Stimulated activated CD8-positive, alpha-beta memory T cell treated with anti-CD3 and anti-CD28 coated beads, Interleukin-15, amount 100 ng/mL, for 24 hours (primary cell): ENCODE measurements at places on chromosomes 5 and 9.

DNA sequence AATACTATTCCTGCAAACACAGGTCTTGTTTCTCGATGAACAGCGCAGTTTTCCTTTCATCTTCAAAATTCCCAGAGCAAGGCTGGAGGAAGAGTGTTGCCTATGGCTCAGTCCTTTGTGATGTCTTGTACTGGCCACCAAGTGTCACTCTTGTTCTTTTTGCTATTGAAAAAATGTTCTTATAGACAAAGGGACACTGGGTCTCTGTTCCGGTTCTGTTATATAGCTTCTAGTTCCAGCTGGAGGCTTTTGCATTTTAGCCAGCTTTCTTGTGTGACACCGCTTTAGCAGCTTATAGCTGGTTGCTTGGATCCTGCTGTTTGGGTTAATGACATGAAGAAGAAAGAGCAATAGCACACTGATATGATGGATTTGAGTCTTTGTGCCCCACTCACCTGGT is 343.7 kb upstream of the KCNN2 start:
- DNase-seq = no peak

DNA sequence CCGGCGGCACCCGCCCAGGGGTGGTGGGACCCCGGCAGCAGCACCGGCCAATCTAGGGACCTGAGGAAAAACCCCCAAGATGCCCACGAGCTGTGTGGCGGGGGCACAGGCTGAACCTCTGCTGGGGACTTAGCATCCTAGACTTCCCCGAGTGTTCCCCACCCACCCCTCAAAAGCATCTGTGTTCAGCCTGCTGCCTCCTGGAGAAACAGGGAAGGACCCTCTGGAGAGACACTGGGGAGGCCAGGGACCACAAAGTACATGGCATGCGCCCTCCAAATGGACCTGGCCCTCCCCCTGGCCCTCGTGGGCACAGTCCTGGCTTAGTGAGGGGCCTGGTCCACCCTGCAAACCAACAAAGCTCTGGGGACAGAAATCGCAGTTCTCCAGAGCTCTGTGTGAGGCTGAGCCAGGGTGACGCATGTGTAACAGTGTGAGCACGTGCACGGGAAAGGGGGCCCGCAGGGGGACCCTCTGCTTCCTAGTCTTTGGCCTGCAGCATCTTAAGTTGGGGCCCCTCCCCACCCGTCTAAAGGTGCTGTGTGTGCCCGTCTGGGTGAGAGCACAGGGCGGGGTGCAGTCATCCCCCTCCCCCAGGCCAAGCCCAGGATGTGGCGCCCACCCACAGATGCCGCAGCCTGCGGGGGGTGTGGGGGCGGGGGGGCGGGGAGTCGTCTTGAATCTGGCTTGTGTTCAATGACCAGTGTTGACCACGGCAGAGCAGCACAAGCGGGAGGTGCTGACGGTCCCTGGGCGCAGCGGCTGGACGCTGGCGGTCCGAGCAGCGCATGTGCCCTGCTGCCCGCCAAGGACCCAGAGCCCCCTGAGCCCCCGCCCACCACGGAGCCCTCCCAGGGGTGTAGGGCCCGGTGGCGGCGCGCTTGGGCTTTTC is 672 bp upstream of the KCNT1 start:
- DNase-seq = no peak

DNA sequence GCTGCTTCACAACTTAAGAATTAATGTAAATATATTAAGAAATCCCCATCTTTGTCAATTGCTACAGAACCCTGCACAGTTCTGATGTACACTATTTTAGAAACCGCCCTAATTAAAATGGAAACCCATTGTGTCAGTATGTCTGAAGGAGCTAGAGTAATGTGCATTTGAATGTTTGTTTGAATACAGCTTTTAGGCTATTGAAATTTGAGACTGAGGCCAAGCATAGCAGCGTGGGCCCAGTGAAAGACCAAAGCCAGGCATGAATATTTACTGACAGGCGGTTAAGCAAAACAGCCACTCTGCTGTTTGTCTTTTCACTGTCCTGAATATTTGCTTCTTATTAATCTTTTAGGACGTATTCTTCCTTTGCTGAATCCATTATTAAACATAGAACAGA is 252.3 kb downstream of the IZUMO3 start:
- DNase-seq = no peak

DNA sequence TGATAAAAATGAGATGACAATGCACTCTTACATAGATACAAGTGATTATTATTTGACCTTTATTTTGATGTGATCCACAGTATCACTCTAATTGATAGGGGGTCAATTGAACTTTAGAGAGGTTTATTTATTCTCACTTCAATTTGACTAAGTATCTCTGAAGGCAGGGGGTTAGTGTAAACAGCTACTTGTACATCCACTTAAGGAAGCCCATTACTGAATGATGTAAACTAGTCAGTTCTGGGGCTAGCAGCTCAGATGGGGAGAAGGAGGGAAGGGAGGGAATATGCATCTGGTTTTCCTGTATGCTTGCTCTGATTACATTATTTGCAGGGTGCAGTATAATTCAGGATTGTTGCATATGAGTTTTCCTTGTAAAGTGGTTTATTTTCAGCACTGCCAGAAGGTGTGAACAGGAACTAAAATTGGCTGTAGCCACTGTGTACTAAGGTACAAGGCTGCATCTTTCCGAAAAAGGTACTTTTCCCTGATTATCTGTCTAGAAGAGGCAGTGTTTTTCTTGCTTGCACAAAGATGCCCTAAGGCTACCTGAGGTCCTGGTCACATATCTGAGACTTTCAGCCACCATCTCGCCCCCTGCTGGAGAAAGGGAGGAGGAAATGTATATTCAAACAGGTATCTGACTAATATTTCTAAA is 51.2 kb downstream of the MRPS27 start:
- peak; percentile 1 for DNase-seq

DNA sequence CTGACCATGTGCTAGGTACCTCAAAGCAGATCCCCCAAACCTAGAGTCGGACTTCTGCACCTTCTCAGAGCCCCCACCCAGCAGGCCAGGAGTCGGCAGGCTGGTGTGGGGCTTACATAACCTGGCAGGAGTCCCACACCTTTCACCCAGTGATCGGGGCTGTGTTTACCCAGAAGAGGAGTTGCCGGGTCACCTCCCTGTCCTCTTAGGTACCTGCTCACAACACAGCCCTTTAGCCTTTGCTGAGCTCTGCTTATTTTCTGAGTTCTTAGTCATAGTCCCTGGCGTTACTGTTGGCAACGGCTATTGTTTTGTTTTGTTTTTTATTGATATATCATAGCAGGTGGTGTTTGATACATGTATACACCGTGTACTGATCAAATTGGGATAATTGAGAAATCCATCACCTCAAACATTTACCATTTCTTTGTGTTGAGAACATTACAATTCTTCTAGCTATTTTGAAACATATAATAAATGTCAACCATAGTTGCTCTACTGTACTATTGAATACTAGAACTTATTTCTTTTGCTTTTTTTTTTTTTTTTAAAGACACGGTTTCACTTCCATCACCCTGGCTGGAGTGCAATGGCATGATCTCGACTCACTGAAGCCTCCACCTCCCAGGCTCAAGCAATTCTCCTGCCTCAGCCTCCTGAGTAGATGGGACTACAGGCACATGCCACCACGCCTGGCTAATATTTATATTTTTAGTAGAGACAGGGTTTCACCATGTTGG is 10.4 kb upstream of the EEIG1 start:
- no peak for DNase-seq

DNA sequence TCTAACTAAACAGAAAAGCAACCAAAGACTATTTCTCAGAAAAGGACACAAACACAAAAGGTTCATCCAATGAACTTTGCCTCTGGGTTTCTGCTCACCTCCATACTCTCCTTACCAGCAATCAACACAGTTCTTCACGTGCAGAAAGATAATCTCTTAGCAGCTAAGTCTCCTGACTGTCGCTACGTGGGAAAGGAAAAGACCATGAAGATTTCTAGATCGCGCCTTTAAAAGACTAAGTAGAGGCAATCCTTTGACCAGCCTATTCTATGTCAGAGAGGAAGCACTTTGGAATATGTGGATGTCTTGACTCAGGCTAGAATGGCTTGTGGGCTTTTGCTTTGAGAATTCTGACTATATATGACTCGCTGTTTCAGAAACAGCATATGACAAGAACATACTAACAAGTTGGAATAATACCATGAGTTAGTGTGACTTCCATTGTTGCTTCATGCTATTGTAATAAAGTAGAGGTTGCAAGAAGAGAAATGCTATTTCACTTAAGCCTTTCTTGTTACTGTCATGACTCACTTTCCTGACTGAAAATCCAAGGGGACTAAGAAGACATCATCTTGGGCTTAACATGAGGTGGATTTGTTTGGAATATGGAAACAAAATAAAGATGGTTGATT is 339.5 kb upstream of the RFX3 start:
- no peak for DNase-seq

- DNase-seq = no peak
Observed at GRCh38 chr5:180799902-180800801, 2.5 kb downstream of the MGAT1 start.

- no peak for DNase-seq
Observed at GRCh38 chr5:2196416-2196815, 313.7 kb upstream of the IRX4 start.

DNA sequence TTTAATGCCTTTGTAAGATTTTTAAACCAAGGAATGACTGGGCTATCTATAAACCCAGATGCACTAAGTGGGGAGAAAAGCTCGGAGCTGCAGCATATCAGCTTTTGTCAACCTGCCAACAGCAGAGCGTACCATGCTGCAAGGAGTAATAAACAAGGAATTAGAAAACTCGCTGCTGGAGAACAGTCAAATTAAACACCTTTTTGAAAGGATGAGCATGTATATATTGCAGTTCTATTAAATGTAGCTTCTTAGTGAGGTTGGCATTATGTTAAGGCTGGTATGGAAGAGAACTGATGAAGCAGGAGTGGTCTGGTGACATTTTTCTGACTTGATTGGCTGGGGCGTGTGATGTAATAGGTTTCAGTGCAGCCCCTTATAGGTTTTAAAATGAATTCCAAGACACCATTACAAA is 74.7 kb downstream of the PIK3R1 start:
- DNase-seq = no peak

GRCh38 chr5:66002415-66002814 is 76.0 kb downstream of the ERBIN start:
- DNase-seq = no peak

- DNase-seq = no peak
Observed at GRCh38 chr9:8726692-8727091, 927.1 kb upstream of the DMAC1 start.

DNA sequence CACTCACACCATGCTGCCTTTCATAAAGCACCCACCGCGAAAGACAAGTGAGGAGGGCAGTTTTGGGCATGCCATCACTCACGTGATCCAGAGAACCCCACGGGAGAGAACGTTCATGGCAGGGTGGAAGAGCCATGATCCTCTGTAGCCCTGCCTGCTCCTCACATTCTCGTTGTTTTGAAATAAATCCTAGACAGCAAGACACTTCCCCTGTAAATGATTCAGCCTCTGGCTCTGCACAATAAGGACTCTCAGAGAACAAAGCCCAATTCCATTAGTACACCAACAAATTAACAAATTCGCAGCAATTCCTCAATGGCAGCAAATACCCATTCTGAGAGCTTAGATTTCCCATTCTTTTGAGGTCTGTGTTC is 71.5 kb downstream of the WNK2 start:
- DNase-seq = no peak

DNA sequence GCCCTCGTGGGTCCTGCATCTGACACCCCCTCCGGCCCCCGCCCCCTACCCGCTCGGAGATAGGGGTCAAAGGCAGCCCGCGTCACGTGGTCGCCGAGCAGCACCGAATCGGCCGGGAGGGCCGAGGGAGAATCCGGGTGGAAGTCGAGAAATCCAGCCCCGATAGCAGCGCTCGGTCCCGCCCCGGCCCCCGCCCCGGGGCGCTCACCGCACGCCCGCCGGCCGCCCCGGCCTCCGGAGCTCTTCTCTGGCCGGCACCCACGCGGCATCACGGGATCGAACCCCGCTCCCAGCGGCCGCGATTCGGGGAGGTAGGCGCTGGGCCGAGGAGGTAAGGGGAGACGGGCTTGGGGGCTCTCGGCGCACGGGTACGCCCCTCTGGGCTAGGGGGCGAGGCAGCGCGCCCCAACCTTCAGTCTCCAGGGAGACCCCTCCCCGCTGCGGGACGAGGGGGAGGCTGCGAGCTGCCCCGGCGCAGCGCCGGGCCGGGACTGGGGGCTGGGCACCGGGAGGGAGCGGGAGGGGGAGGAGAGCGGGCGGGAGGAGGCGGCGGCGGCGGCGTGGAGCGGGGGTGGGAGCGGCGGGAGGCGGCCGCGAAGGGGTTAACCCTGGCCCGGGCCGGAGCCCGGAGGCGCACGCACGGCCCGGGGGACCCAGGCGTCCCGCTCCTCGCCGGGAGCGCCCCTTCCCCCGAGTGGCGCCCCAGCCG is 22.1 kb upstream of the NDST1 start:
- DNase-seq = peak; percentile 1

DNA sequence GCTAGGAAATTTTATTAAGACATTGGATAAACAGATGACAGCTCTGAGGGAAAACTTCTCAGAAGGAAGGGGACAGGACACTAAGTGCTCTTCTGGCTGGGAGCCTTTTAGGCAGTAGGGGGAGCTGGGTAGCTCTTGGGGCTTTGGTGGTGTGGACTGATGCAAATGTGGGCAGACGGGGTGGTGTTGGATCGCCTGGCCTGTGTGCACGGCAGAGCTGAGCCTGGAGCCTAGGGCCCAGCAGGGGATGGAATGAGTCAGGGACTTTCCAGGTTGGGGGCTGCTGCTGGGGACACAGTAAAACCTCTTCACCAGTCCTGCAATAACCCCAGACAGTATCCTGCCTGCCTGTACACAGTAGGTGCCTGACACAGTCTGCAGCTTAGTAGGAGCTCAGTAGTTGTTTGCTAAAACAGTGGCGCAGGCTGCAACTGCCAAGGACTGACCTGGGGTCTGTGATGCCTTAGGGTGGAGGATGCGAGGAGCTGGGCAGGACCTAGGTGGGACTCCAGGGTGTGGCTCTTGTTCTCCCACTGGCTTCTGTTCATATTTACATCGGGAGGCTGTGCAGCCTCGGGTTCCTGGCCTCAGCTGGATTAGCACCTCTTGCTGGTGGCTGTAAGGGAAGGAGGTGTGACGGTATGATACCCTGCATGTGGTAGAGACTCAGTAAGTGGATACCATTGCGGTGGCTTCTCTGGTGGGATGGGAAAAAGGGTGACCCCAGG is 83.8 kb downstream of the DAB2IP start:
- no peak for DNase-seq

DNA sequence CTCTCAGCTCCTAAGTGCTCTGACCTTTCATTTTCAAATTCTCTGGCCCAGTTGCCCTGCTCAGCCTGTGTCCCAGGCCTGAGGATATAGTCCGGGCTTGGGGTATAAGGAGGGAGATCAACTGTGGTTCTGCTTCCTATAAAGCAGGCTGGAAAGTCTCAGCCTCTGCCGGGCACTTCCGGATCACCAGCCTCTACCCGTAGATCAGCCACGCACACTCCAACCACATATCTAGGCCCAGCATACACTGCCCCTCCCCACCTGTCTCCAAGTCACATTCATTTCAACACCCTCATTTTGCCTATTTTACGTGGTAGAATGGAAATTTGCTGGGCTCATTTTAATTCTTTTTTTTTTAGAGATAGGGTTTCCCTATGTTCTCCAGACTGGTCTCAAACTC is 3.1 kb downstream of the ZER1 start:
- no peak for DNase-seq

- no peak for DNase-seq
Observed at GRCh38 chr9:26458054-26458453, 434.5 kb downstream of the CAAP1 start.

- no peak for DNase-seq
Observed at GRCh38 chr9:117445631-117446030, 30.8 kb upstream of the ASTN2 start.

- DNase-seq = no peak
Observed at GRCh38 chr9:70435948-70436347, 21.5 kb upstream of the KLF9 start.

- peak; percentile 43 for DNase-seq
Observed at GRCh38 chr9:136644593-136645351, 17.9 kb upstream of the EGFL7 start.
